ENCODE measurements at places on chromosomes 2 and 18.

DNA sequence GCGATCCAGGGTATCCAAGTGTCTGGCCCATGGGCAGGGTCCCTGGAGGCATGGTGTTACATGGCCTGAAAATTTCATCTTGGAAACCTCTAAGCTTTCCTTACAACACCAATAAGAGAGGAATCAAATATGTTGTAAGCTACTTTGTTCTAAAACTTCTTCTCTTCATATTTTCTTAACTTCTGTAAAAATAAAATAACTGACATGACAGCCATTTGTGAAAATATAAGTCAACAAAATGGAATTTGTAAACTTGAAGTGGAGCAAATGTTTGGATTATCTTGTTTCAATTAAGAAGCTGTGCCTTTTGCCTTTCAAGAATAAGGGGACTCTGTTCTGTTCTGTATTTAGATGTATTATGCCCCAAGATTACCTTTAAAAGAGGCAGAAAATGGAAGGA is 319.7 kb downstream of the LPIN1 start:
- DNase-seq = no peak

DNA sequence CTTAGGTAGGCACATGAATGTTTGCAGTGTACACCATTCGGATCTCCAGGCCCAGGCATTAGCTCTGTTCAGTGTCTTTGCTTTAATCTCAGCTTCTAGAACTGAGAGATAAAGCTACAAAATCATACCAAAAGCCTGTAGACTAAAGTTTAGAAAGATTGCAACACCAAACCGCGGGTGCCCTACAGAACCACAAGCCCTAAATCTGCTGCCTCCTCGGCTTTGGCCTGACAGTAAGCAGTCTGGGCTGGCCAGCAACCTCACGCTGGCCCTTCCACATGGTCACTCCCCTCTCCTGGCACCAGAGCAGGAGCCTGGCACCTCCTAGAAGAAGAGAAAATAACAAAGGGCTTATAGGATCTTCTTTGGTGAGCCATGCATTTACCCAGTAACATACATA is 8.9 kb upstream of the OSR1 start:
- no peak for DNase-seq

- DNase-seq = no peak
Measured at GRCh38 chr2:45585267-45585861, 25.7 kb downstream of the SRBD1 start.

- no peak for DNase-seq
Measured at GRCh38 chr18:74714791-74715190, 117.1 kb downstream of the ZNF407 start.

GRCh38 chr2:120748310-120748709 is 12.6 kb downstream of the GLI2 start:
- DNase-seq = no peak

DNA sequence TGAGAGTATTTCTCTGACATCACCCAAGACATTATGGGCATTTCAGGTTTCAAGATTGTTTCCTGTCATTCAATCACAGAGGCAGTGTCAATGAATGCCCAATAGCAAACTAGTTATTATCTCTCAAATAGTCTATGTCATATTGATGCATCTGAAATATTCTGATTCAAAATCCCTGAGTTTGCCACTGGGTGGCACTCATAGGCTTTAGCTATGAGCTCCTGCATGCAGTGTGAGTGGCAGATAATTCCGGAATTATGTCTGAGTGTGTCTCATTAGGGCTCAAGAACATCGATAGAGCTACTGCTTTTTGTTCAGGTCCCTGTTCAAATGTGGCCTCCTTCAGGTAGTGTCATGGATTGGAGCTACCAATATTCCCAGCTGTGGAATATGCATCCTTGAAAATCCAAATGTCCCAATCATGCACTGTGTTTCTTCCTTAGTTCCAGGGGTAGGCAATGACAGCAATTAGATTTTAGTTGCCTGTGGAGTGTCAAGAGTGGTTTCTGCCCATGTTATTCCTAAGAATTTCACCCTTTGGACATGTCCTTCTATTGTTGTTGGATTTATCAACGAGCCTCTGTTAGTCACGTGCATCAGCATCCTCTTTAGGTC is 7.8 kb upstream of the OR6B3 start:
- DNase-seq = peak; percentile 24

- no peak for DNase-seq
Measured at GRCh38 chr2:67930156-67930555, 132.6 kb downstream of the C1D start.

GRCh38 chr2:30311711-30312110 is 80.4 kb downstream of the LBH start:
- DNase-seq = no peak

GRCh38 chr2:42949125-42949524 is 156.7 kb upstream of the HAAO start:
- no peak for DNase-seq

DNA sequence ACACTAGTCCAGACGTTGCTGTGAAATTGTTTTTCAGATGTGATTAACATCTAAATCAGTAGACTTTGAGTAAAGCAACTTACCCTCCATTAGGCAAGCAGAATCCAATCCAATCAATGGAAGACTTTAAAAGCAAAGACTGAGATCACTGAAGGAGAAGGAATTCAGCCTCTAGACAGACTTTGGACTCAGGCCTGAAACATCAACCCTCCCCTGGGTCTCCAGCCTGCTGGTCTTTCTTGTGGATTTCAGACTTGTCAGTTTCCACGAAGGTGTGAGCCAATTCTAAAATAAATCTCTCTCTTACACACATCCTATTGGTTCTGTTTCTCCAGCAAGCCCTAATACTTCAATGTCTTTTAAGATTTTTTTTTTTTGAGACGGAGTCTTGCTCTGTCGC is 50.0 kb upstream of the EDAR start:
- DNase-seq = no peak

DNA sequence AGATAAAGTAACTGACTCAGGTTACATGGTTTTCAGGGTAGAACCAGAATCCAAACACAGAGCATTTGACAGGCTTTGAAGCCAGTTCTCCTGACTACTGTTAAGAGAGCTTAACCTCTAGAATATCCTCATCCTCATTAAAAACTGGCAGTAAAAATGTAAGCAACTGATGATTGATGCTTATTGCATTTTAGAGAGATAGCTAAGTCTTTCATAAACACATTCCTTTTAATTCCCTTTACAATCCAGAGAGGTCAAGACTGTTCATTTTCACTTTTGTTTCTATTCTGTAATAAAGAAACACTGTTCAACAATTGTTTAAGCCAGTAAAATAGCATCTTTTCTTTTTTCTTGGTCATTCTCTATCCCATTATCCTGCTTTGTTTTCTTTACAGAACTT is 53.9 kb upstream of the RAB27B start:
- no peak for DNase-seq

DNA sequence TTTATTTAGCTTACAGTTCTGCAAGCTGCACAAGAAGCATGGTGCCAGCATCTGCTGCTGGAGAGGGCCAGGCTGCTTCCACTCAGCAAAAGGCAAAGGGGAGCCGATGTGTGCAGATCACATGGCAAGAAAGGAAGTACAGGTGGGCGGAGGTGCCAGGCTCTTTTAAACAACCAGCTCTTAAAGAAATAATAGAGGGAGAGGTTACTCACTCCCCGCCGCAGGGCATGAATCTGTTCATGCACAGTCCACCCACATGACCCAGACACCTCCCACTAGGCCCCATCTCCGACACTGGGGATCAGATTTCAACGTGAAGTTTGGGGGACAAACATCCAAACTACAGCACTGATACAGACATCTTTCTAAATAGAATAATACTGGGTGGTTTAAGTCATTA is 105.8 kb downstream of the MTCL1 start:
- DNase-seq = no peak

DNA sequence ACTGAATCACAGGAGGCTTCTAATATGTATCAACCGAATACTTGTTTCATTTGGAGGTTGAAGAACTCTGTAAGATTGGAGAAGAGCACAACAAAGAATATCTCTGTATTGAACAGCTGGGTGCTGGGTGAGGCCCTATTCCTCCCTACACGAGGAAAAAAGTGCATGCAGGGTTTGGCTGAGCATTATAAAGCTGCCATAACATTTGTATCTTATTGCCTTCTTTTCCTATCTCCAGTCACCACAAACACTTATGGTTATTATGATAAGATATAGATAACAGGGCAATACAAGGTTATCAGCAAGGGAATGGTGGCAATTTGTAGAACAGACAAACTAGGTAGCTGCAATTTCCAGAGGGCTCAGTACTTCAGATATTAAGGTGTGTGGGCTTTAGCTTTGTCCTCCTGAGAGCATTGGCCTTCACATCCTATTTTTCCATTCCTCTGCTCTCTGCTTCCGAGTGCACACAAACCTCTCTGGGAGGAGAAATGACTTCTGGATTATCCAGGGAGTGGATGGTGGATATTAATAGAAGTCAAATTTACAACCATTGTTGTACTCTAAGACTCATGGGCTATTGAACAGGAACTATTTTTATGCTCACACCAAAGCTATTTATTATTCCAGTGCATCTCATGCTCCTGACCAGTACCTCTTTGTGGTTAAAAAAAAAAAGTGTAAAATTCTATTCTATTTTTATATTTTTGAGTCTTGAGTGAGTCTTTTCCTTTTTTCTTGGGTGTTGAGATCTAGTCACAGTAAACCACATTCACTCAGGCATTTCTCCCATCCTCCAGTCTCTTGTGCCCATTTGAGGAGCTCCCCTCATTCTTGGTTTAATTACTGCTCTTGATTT is 248.4 kb downstream of the ETAA1 start:
- DNase-seq = no peak

DNA sequence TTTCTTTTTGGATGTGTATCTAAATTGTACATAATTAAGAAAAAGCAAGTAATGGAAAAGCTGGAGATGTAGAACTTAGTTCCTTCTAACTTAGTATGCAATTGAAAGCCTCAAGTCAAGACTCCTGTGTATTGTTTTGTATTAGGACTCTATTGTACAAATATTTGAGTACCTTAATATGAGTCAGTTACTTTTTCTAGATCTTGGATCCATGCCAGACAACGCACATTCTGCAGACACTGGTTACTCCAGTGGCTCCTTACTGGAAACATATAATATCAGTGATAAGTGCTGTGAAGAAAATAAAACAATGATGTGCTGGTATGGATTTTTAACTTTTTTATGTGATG is 1.5 kb downstream of the SLC39A10 start:
- DNase-seq = no peak

GRCh38 chr2:16495509-16496208 is 170.0 kb downstream of the CYRIA start:
- no peak for DNase-seq

- no peak for DNase-seq
Measured at GRCh38 chr18:6732952-6733351, 3.4 kb downstream of the ARHGAP28 start.

GRCh38 chr18:8253944-8254343 is 355.3 kb upstream of the RAB12 start:
- no peak for DNase-seq

DNA sequence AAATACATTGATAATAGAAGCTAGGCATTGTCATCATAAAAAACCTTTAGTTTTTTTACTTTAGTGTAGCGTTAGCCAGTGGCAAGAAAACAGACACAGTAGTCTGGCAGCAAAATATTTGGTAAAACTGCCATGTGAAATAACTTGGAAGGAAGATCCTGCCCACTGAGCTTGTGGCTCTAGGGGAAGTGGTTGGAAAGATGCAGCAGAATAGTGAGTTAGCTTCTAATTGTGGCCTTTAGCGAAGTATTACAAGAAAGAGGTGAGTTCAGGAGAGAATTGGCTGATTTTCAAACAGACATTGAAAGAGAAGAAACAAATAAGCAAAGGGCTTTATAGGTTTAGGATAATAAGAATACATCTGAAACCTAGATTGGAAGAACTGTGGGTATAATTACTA is 1887.8 kb upstream of the CELF4 start:
- no peak for DNase-seq

- DNase-seq = no peak
Measured at GRCh38 chr2:171531291-171531690, 9.0 kb downstream of the CYBRD1 start.

DNA sequence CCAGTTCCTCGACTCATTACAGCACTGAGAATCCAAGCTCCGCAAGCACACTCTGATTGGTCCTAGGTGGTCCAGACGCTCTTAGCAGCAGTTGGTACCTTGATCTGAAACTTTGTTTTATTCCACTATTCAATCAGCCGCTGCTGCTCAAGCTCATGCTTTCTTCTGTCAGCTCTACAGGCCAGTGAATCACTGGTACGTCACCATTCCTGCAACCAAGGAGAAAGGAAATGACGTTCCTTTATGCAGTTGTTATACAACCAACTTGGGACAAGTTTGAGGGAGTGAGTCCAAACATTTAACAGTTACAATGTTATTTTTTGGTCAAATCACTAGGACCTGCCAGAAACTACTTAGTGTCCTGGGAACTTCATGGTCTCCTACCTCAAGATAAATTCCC is 398.8 kb upstream of the TMEFF2 start:
- no peak for DNase-seq

DNA sequence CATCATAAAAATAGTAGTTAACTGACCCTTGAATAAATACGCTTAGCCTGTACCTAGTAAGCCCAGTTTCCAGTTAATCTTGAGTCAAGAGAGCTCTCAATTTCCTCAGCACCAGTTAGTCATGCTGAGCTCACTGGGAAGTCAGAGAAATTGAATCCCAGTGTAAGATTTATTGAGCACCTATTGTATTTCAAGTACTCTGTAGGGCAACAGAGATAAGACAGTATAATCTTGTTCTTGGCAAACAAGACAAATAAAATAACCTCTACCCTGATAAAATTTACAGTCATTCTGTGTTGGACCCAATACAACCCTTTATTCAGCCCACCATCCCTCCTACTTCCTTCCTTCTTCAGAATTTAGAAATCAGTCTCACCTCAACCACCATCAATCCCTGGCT is 71.9 kb upstream of the NRP2 start:
- DNase-seq = no peak

- no peak for DNase-seq
Measured at GRCh38 chr2:228516019-228516418, 334.5 kb upstream of the SPHKAP start.

- no peak for DNase-seq
Measured at GRCh38 chr2:103166456-103167324, 404.9 kb downstream of the TMEM182 start.

GRCh38 chr18:12904012-12904516 is 20.0 kb upstream of the PTPN2 start:
- DNase-seq = peak; percentile 36

DNA sequence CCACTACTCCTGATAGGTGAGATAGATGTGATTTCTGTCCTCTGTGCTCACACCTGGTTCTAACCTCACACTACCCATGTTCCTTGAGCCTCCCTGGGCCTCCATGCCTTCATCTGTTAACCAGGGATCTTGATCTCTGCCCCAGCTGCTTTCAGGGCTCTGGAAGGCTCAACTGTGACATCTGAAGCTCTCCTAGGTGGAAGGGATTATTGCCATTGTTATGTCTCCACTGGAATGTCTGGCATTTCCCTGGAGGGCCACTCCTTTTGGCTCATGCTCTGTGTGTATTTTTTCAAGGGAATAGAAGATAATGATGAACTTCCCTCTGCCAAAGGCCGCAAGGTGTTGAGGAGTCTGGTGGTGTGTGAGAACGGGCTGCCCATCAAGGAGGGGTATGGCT is 41.2 kb downstream of the PCARE start:
- DNase-seq = no peak

GRCh38 chr2:16218625-16219024 is 278.3 kb downstream of the MYCN start:
- no peak for DNase-seq

Data from stimulated activated CD4-positive, alpha-beta T cell treated with anti-CD3 and anti-CD28 coated beads, Interleukin-12 subunit alpha, Interleukin-12 subunit beta, amount 100 ng/mL, for 4 hours (primary cell).